Stimulated activated CD8-positive, alpha-beta memory T cell treated with anti-CD3 and anti-CD28 coated beads, Interleukin-4, amount 100 ng/mL, for 1 hour (primary cell): ENCODE measurements at places on chromosomes 3 and 15.

- DNase-seq = no peak
These were observed 36.4 kb downstream of the MECOM start for GRCh38 chr3:169627073-169627472.

DNA sequence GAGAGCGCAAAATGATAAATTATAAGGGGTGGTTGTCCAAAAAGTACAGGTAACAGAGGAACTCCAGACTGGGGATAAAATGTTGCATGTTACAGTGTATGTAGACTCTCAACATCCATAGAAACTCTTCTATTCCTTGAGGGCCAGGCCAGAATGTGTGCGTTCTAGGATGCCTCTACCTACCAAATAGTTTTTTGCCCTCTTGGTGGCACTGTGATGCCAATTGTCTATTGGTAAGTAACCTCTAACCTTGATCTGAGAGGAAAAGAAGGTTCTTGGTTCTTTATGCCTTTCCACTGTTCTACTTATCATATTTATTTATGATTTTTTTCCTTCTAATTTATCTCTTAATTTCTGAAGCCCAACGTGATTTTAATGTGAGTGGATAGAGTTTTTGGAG lies 424.6 kb downstream of the GRM7 start:
- no peak for DNase-seq

- DNase-seq = no peak
These were observed 66.1 kb upstream of the PRICKLE2 start for GRCh38 chr3:64291345-64291744.

- no peak for DNase-seq
These were observed 172.7 kb downstream of the MEGF11 start for GRCh38 chr15:66080717-66081398.

DNA sequence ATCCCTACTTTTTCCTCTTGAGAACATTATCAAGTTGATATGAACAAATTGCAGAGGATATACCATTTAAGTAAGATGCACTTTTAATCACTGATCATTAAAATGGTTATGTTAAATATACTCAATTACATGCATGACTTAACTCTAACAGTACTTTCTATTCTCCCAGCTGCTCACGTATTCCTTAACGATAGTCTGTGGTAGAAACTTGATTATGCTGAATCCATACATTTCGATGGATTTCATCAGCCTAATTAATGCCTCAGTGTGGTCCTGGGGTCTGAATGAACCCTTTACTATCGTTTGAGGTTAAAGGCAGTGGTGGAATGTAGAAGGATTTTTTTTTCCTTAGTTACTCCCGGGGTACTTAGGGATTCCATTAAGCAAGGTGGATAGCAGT lies 18.6 kb downstream of the SOX2 start:
- DNase-seq = no peak
